Breast epithelium (tissue), 4 donors: ENCODE measurements at places on chromosomes 4 and X.
A peak's percentile ranks its signal among the peaks of the same experiment; 100 is the strongest.

DNA sequence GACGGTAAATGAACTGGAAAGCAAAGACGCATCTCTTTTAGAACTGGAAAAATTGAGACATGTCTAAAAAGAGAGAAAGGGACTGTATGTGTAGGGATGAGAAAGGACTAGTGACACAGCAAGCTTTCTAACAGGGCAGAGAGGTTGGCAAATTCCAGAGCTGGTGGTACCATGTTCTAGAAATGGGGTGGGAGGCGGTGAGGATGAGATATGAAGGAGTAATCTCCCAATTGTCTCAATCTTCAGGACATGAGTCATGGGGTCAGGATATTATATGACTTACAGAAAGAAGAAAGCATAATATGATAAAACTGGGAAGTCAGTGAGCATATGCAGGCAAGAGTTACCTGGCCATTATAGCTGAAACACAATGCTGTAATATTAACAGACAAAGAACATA, 14.2 kb downstream of the TAB3 start:
- no peak for DNase-seq
- H3K27ac ChIP-seq: no peak overlapping the region
- H3K27me3 ChIP-seq: peaks cover 13% of the 10 kb centered on the region
- no peaks in the 10 kb centered on the region for H3K4me1 ChIP-seq
- H3K36me3 ChIP-seq: no peaks in the 10 kb centered on the region
- H3K4me3 ChIP-seq: no peak overlapping the region

DNA sequence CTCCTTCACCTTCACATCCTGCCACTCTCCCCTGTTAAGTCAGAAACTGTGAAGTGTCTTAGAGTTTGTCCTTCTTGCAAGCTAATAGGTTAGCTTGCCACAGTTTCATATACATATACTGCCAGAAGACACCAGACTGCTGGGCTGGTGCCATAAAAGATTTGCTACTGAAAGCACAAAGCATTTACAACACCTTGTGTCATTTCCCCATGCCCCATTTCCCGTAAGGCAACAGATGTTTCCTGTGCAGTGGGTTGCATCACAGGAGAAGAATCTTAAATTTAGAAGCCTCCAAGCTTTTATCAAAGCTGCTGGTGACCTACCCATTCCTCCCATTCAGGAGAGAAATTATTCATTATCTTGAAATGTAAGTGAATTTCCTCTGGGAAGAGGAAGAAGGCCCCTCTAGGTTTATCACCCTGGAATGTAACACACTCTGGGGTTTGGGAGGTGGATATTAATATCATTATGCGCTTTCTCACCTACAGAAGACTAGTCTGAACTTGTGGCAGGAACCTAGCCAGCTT, 34.5 kb upstream of the RAB33B start:
- H3K36me3 ChIP-seq: no peaks in the 10 kb centered on the region
- no peaks in the 10 kb centered on the region for H3K27me3 ChIP-seq
- peak; percentile 27 for DNase-seq
- no peaks in the 10 kb centered on the region for H3K4me1 ChIP-seq
- H3K27ac ChIP-seq: no peak overlapping the region

- H3K36me3 ChIP-seq: no peaks in the 10 kb centered on the region
- H3K4me3 ChIP-seq: no peak overlapping the region
- H3K4me1 ChIP-seq: no peaks in the 10 kb centered on the region
- H3K27ac ChIP-seq: no peak overlapping the region
Measured at GRCh38 chr4:83065266-83065665, 30.3 kb downstream of the COPS4 start.

DNA sequence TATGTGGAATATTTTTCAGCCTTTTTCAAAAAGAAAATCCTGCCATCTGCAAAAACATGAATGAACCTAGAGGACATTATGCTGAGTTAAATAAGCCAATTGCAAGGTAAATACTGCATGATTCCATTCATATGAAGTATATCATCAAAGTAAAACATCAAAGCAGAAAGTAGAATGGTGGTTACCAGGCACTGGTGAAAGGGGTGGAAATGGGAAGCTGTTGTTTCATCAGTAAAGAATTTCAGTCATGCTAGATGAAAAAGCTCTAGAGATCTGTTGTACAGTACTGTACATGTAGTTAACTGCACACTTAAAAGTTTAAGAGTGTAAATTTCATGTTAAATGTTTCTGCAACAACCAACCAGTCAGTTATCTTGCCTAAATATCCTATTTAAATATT, 196.8 kb upstream of the ADGRL3 start:
- H3K27ac ChIP-seq: no peak overlapping the region
- no peak overlapping the region for H3K4me3 ChIP-seq
- no peaks in the 10 kb centered on the region for H3K27me3 ChIP-seq

DNA sequence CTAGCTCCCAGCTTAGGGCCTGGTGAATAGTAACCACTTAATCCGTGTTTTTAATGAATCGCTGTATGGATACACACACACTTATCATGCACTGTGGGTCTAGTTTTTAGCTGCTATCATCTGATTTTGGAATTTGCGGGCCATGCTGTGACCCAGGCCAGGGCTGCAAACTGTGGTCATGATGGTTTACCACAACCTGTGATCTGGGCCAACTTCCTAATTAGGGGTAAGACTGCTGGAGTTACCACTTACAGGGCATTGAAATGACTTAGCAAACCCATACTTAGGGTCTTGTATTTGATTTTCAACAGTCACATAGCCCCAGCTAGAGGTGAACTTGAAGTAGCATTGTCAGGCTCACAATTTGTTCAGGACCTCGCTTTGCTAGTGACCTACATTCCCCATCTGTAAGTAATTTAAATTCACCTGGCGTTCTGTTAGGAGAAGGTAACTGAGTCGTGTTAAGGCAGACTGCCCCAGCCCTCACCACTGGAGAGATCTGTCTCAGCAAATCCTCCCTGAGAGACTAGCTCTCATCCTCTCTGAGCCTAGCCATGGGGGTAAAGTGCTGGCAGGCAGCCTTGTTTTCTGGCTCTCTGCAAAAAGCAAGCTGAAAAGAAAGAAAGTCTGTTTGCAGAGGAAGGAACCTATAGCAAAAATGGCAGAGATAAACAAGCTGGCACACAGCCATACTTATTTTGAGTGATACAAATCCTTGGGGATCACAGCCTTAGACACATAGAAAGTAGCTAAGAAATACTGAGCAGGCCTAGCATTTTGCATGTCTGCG, 33.8 kb upstream of the EGFL6 start:
- no peaks in the 10 kb centered on the region for H3K36me3 ChIP-seq
- no peak overlapping the region for H3K27ac ChIP-seq
- no peak for DNase-seq
- H3K27me3 ChIP-seq: no peaks in the 10 kb centered on the region
- no peak overlapping the region for H3K4me3 ChIP-seq

DNA sequence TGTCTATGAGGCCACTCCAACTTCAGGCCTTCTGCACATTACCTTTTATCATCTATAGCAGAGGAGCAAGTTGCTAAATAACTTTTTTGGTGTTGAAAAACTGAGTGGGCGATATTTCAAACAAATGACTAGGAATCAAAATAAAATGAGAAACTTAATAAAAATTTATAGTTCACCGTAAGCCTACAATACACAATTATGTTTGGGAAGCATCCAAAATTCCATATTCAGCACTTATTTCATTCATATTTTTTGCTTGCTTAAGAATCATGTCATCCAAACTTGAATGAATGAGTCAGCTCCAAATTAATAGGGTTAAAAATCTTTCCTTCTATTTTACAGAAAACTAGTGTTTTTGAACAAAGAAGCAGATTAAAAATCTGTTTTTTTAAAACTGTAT, 119.1 kb downstream of the SH3RF1 start:
- H3K27ac ChIP-seq: no peak overlapping the region
- no peak overlapping the region for H3K4me3 ChIP-seq
- no peak for DNase-seq
- H3K36me3 ChIP-seq: no peaks in the 10 kb centered on the region
- no peaks in the 10 kb centered on the region for H3K4me1 ChIP-seq
